ENCODE measurements at places on chromosomes 6 and 20.

DNA sequence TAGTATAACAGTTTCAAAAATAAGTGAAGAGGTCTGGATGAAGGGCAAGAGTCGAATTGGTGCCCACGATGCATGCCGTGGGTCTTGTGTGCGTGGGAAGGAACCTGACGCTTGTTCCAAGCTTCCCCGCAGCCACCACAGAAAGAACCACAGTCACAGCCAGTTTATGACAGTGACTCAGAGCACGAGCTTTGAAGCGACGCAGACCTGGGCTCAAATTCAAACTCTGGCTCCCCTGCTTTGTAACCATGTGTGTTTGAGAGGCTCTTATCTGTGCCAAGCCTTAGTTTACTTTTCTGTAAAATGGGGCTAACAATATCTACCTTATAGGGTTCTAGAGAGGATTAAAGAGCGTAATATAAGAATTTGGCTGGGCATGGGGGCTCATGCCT lies 65.5 kb downstream of the SYNJ2 start:
- no peak for DNase-seq

DNA sequence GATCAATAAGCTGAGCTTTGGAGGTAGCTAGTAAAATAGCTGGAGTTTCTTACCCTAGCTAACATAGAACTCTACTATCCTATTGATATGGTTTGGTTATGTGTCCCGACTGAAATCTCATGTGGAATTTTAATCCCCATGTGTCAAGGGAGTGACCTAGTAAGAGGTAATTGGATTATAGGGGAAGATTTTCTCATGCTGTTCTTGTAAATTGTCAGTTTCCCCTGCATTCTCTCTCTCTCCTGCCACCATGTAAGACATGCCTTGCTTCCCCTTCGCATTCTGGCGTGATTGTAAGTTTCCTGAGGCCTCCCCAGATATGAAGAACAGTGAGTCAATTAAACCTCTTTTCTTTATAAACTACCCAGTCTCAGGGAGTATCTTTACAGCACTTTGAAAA lies 24.6 kb upstream of the SYNE1 start:
- DNase-seq: no peak

- no peak for DNase-seq
Measured at GRCh38 chr6:144493035-144493910, 208.1 kb downstream of the UTRN start.

DNA sequence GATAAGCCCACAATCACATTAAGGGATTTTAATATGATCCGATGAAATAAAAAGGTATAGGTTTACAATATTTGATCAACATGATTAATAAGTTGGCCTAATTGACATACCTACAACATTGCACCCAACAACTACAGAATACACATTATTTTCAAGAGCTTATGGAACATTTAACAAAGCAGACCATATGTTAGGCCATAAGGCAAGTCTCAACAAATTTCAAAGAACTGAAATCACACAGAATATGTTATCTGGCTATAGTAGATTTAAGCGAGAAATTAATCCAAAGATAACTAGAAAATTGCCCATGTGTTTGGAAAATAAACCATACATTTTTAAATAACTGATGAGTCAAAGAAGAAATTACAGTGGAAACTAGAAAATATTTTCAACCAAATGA lies 126.0 kb upstream of the KCNG1 start:
- no peak for DNase-seq

DNA sequence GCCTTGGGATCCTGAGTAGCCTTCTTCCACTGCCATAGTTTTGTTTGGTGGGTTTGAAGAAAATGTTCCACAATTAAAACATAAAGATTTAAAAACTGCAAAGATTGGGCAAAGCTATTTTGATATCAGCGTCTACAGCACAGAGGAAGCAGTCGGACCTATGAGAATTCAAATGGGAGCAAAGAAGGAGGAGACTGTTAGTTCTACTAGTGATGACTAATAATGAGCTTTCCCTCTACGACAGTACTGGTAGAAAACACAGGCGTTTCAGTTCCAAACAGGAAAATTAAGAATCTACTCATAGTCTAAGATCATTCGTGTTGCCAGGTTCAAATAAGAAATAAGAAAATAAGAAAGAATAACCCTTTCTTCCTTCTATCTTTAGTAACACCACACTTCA lies 121.2 kb downstream of the INSM1 start:
- DNase-seq: no peak

DNA sequence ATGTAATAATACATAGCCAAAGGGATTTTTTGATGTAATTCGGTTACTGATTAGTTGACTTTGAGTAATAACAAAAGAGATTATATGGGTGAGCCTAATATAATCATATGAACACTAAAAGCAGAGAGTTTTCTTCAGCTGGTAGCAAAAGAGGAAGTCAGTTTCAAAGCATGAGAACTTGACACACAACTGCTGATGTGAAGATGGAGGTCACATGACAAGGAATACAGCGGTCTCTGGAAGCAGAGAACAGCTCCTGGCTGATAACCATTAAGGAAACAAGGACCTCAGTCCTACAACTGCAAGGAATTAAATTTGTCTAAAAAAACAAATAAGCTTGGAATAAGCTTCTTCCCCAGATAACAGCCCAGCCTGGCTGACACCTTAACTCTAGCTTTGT lies 154.5 kb upstream of the PRND start:
- no peak for DNase-seq

GRCh38 chr6:100347901-100348550 lies 116.7 kb downstream of the SIM1 start:
- DNase-seq: no peak

- DNase-seq: no peak
Measured at GRCh38 chr6:11328613-11329247, 96.3 kb upstream of the NEDD9 start.

All from central memory CD4-positive, alpha-beta T cell (primary cell).